ENCODE measurements at places on chromosomes 16 and 17.
A peak's percentile ranks its signal among the peaks of the same experiment; 100 is the strongest.

DNA sequence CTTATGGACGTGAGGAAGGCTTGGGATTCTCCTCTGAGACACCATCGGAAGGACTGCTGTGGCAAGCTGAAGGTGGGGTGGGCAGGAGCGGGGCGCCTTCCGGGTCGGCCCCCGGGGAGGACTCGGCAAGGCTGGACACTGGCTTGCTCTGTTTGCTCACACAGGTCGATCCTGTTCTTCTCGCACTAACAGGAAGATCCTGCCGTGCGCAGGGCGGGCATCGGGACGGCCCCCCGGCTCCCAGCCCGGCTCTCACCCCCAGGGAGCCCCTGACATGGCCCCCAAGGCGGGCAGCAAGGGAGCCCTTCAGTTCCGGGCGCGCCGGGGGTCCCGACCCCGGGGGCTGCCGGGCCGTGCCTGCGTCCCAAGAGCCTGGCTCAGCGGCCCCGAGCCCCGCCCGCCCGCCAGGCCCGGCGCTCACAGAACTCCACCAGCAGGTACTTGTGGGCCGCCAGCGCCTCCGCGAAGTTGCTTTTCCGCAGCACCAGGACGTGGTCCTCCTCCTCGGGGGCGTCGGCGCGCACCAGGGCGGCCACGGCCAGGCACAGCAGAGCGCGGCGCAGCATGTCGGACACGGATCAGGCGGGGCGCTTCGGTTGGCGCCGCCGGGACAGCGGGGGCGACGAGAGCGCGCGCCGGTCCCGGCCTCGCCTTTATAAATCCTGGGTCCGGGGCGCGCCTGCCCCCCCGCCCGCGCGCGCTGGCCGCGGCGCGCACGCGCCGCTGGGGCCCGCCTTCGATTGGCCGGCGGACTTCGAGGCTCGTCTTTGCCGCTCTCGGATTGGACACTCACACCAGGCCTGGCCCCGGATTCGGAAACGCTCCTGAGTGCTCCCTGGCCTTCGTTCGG is at the start of gene P4HB:
Gene P4HB (minus strand): TSS at position 630 of the 850 bp plus-strand sequence. CDS start 64 bp downstream, at position 566.
- DNase-seq, result no peak

GRCh38 chr17:76867578-76868175 is 527 bp upstream of the MGAT5B start:
- no peak for DNase-seq

- DNase-seq, result no peak
These were observed 1.2 kb downstream of the GNA13 start for GRCh38 chr17:65055280-65055707.

DNA sequence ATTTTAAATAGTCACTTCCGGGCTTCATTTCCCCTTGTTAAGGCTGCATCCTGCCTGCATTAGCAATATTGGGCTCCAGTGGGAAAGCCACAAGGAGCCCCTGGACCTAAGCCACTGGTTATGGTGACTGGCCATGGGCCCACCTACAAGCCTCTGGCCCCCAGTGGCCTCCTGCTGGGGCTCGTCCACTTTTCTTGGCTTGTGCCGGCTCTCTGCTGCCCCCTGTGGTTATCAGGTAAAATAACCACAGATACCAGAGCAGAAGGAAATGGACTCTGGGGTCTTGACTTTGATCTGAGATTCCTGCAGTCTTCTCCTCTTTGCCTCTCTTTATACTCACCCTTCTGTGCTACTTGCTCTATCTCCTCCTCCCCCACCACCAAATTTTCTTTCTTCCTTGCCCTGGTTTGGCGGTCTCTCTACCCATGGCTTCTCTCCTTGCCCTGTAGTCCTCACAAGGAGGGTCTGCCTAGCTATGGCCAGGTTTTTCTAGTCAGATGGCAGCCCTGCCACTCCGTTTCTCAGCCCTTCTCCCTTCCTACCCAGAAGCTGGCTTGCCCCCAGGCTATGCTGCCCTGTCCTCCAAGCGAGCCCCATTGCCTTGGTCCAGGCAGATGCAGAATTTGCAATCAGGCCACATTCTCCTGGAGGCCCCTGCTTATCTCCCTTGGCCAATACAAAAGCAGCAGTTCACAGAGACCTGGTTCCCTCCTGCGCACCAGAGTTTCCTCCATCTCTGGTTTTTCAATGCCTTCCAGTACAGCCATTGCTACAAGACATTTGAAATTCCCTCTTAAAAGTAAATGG is 82.9 kb upstream of the RCVRN start:
- DNase-seq, result peak; percentile 48

- no peak for DNase-seq
These were observed 63.0 kb downstream of the RMI2 start for GRCh38 chr16:11408216-11408615.

DNA sequence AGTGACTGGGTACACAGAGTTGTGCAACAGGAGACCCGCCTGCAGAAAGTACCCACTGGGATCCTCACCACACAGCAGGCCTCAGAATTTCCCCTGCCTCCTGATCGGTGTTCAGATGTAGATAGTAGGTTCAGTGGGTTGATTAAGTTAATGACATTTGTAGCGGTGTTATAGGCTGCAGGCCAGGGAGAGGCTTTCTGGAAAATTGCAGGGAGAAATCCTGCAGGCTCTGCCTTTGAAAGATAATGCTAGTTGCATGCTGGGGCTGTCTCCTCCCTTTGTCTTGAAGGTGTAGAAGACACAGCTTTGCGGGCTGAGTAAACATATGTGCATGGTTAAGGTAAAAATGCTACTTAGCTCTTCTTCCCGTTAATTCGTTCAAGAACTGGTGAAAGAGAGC is 406.3 kb upstream of the RBFOX1 start:
- DNase-seq, result no peak

GRCh38 chr17:66691644-66692420 is 143.1 kb upstream of the CACNG5 start:
- DNase-seq, result no peak

- no peak for DNase-seq
These were observed 605.0 kb downstream of the WWOX start for GRCh38 chr16:78704416-78704815.

- DNase-seq, result no peak
These were observed 19.7 kb downstream of the FOXL1 start for GRCh38 chr16:86597880-86598606.

GRCh38 chr16:25013751-25014499 is 1.2 kb downstream of the ARHGAP17 start:
- peak; percentile 24 for DNase-seq

- DNase-seq, result no peak
These were observed at the start of gene CD300A for GRCh38 chr17:74466111-74466827. TSS of gene CD300A (plus strand) at chr17:74466634. CDS start at chr17:74466704, 70 bp downstream.

- DNase-seq, result no peak
These were observed 8.2 kb upstream of the C16orf74 start for GRCh38 chr16:85759136-85759535.

DNA sequence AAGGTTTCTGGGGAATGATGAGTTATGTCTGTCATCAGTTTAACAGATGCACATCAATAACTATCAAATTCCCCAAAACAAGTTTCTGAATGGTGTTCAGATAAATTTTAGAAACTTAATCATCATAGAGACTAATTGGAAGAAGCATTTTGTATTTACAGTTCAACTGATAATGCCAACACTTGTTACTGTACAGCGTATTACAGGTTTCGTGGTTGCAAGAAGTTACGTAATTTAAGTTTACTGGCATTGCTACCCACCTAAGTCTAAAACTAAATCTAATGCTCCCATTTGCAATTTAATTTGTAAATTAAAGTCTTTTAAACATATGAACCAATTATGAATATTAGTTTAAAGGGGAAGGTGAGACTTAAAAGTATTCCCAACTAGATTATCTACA is 3.0 kb downstream of the SRSF1 start:
- DNase-seq, result no peak

All from RKO (cell line).